ENCODE measurements at places on chromosomes 11 and 22.

- no peak for DNase-seq
Observed at GRCh38 chr11:20097319-20098221, 62.7 kb downstream of the DBX1 start.

DNA sequence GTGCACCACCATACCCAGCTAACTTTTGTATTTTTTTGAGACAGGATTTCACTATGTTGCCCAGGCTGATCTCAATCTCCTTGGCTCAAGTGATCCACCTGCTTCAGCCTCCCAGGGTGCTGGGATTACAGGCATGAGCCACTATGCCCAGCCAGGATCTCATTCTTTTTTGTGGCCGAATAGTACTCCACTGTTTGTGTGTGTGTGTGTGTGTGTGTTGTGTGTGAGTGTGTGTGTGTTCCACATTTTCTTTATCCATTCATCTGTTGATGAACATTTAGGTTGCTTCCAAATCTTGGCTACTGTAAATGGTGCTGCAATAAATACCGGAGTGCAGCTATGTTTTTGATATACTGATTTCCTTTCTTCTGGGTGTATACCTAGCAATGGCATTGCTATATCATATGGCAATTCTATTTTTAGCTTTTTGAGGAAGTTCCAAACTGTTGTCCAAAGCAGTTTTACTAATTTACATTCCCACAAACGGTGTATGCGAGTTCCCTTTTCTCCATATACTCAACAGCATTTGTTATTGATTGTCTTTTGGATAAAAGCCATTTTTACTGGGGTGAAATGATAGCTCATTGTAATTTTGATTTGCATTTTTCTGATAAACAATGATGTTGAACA is 105.4 kb downstream of the TTC28 start:
- DNase-seq, result no peak

- no peak for DNase-seq
Observed at GRCh38 chr11:131430473-131431208, 60.2 kb downstream of the NTM start.

DNA sequence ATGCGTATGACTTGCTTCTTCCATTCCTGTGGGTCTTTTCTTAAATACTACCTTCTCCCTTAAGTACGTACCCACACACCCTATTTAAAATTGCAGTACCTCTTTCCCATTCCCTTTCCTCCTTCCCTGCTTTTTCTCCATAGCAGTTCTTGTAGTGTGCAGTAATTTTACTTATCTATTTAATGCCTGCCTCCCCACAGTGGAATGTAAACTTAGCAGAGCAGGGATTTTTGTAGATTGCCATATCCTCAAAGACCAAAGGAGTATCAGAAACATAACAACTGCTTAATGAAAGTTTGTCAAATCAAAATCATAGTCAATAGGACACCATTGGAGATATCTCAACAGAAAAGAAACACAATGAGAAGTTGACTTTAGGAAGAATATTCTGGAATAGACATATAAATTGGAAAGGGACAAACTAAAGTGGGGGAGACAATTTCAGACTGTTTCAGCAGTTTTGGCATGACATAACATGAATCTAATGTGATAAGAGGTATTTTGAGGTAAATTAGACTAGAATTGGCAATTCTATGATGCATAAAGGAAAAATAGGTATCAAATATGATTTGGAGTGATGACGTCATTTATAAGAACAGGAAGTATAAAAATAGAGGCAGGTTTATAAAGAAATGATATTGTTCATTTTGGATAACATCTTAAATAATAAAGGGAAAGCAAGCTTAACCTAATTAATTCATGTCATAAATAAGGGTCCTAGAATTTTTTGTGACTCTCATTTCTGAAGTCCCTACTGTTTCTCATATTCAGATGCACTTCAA is 188.4 kb downstream of the SOX6 start:
- DNase-seq, result no peak

DNA sequence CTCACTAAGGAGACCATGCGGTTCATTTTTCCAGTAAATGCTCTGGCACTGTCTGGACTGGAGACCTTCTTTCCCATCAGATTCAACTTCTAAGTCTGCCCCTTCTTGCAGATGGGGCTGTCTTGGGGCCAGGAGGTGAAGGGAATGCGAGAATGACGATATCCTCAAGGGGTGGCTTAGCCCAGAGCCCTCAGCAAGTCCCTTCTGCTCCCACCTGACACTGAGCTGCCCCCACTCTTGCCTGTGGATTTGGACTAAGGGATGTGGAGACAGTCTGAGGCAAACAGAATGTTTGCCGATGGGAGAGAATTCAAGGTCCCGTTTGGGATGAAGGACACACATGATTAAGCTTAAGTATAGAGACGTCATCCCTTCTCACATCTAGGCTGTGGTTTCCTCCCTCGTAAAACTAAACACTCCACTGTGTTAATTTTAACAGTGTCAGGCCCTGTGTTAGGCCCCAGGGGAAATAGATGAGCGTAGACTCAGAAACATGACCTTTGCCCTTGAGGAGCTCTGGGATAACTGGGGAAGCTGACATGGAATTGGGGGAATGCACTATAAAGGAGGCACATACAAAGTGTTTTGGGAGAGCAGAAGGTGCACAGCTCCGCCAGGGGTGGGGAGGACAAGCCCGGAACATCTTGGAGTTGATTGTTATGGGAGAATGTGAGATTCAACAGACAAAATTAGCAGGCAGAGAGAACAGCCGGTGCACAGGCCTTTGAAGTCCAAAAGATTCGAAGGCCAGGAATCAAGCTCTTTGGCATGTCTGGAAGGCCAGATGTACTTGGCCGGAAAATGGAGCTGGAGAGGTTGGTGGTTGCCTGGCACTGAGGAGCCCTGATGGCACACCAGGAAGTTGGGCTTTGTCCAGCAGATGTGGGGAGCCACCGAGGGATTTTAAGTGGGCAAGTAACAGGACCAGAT is 71.6 kb downstream of the ST3GAL4 start:
- DNase-seq, result no peak

DNA sequence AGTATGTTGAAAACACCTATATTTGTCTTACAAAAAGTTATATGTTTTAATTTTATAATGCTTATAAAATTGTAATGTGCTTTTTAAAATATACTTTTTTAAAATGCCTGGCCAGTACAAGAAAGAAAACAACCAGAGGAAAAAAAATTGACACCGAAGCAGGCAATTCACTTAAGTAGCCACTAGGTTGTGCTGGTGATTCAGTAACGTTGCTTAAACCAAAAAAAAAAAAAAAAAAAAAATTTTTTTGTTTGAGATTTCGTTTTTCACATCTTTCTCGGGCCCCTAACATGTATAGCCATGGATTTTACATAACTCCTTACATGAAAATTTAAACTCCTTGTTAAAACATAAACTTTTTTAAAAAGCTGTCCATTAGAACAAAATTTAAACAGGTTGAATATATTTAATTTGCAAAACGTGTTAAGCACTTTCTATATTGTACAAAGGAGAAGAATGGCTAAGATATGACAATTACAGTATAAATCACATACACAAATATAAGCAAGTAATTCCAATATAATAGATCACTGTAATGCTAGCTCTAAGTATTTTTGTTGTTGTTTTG is 9.2 kb downstream of the OR8B4 start:
- peak; percentile 8 for DNase-seq

GRCh38 chr11:44733877-44734276 is 7.1 kb downstream of the TSPAN18 start:
- DNase-seq, result no peak

DNA sequence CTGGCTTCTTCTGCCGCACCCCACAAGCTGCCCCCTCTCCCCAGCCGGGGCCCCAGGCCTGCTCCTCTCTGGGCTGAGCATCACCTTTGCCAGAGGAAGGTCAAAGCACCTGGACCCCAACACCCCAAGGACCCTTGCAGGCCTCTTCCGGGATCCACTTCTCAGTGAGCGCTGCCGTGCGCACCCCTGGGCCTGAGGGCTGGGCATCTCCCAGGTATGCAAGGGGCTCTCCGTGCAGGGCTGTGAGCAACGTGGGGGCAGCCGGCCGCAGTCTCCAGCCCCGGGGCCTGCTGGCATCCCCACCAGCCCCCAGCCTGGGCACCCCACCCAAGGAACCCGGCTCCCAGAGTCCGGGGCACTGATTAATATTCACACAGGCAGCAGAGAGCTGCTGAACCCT is 64.0 kb downstream of the BRD1 start:
- DNase-seq, result no peak

- DNase-seq, result no peak
Observed at GRCh38 chr22:30884211-30885000, 84.2 kb downstream of the MORC2 start.

GRCh38 chr11:76984743-76985142 is 49.5 kb upstream of the B3GNT6 start:
- no peak for DNase-seq

- DNase-seq, result no peak
Observed at GRCh38 chr11:1074244-1075221, at the start of gene MUC2. MUC2 (plus strand) TSS chr11:1074874.

DNA sequence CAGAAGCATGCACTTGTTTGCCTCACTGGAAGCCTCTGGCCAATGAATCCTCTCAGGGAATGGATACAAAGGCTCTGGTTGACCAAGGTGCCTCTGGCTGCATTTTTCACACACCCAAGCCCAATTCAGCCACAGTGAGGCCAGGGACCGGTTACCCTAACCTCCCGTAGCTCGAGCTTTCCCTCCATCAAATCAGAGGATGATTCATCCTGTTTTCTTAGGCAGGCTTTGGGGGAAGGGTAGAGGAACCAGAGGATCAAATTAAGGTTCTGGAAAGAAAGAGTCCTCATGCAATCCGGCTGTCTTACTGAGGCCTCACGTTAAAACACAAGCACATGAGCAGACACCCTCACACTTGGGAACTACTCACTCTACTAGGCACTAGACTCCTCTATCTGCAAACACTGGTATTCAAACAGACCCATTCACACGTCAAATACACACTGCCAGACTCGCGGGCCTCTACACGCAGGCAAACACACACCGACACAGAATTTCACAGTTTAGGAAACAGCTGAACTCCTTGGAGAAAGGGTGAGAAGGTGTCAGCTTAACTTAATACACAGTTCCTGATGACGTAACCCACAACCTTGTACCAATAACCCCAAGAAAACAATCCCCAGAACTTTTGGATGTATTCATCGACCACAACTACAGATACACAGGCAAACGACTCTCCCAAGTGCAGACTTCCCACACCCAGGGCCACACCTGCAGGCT is 12.4 kb downstream of the NRXN2 start:
- no peak for DNase-seq

GRCh38 chr11:33064866-33065265 is 25.5 kb downstream of the TCP11L1 start:
- DNase-seq, result no peak

DNA sequence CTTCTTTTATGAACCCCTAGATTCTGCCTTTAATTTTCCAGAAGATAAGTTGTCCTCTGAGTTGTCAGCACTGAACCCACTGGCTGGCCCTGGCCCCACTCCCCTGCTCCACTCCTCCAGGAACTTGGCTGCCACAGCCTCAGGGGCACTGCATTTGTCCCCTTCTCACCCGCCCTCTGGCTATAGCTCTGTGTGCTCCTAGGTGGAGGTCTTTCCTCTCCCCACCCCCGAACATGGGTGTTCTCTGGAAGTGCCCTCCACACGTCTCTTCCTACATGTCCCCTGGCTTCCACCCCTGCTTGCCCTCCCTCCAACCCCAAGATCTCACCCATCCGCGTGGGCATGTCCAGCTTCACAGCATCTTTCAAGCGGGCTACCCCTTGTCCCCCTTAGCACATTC is 137.7 kb upstream of the TEAD1 start:
- DNase-seq, result no peak

DNA sequence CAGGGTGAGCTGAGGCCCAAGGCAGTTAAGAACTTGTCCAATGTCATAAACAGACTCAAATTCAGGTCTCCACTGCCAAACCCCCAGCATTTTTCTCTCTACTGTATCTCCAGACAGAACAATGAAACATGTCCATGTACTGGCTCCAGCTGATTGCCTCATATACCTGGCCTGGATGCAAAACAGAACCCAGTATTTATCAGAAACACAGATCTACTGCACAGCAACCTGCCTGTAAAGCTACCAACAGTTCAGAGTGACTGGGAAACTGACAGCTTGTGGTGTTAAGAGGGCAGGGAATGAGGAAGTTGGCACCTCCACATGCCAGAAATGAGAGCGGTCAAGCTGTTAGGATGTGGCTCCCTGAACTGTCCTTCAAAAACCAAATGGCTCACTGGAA is 41.6 kb downstream of the C11orf71 start:
- DNase-seq, result no peak

DNA sequence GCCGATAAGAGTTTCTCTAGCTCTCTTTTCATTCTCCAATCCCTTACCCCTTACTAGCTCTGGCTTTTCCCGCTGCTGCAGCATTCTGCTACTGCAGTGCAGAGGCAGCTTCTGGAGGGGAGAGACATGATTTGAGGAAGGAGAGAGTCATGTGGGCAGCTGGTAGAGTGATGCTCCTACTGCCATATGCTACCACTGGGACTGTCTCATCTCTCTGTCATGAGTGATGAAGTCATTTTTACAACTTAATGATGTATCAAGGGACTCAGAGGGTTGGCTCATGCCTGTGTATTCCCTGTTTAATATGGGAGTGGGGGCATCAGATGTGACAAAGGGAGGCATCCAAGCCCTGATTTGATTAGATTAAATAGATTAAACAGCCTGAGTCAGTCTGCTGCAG is 11.3 kb downstream of the SLC17A6 start:
- DNase-seq, result no peak
